ENCODE measurements at places on chromosomes 12 and 14.

- DNase-seq: no peak
These were observed 7.1 kb downstream of the NT5DC3 start for GRCh38 chr12:103833891-103834290.

GRCh38 chr14:92633724-92634123, 114.7 kb downstream of the LGMN start:
- no peak for DNase-seq

GRCh38 chr12:1791104-1791841, 29.1 kb upstream of the LRTM2 start:
- peak; percentile 91 for DNase-seq

- DNase-seq: no peak
These were observed 1.0 kb downstream of the TMEM253 start for GRCh38 chr14:21101802-21102413.

DNA sequence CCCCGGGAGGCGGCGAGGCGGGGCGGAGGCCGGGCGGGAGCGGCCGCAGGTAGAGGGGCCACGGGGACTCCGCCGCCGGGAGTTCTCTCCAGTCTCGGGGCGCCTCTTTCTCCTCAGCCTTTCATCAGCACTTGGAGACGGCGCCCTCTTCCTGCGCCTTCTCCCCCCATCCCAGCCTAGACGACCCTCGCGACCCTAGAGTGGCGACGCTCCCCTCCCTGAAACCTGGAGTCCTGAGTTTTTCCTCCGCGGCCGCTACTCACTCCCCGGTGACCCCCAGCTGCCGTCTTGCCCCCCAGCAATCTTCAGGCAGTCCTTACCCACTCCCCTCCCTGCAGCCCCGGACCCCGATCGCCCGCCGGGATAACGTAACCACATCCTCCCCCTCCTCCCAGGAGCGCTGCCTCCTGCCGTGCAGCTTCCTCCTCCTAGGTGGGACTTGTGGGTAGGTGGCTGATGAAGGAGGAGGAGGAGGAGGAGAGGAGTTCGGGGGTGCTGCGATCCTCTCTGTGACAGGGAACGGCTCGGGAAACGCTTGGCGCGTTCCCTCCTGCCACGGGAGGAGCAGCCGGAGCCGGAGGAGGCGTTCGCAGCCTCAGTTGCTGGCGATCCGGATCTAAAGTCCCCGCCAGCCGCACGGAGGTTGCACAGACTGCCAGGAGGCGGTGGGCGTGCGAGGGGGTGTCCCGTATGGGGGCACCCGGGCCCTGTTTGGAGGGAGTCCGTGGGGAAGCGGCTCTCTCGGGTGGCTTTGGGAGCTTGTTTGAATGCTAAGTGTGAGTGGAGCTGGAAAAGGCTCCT, 891 bp downstream of the PLEKHA5 start:
- peak; percentile 54 for DNase-seq

- no peak for DNase-seq
These were observed 399.9 kb downstream of the FOXG1 start for GRCh38 chr14:29166507-29166906.

DNA sequence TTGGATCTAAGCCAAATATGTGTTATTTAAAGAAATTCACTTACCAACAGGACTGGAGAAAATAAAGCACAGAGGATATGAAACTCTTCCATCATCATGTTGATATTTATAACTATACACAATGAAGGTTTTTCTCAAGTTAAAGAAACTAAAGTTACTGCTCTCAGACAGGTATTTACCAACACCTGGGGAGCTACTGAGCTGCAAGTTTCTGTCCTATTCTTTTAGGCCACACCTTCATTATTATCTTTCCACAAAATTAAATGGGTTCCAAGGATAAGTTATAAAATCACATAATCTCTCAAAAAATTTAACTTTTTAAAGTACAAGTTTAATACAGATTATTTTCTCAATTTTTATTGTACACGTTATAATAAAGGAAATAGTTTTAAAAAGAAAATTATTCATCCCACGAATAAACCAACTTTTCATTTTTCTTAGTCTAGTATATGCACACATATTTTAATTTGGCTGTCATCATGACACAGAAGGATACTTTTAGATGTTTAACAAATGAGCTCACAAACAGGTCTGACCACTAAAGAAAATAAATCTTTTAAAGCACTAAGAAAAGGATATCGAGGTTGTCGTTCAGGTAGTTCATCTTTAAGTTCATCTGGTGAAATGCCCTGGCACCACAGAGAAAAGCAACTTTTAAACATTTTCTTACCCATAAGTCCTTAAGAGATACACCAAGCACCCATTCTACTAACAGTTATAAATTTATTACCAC, 7.8 kb downstream of the GMFB start:
- no peak for DNase-seq

- no peak for DNase-seq
These were observed 99.5 kb upstream of the TMCC3 start for GRCh38 chr12:94749890-94750289.

GRCh38 chr14:74257078-74257940, 18.1 kb downstream of the VSX2 start:
- peak; percentile 67 for DNase-seq

DNA sequence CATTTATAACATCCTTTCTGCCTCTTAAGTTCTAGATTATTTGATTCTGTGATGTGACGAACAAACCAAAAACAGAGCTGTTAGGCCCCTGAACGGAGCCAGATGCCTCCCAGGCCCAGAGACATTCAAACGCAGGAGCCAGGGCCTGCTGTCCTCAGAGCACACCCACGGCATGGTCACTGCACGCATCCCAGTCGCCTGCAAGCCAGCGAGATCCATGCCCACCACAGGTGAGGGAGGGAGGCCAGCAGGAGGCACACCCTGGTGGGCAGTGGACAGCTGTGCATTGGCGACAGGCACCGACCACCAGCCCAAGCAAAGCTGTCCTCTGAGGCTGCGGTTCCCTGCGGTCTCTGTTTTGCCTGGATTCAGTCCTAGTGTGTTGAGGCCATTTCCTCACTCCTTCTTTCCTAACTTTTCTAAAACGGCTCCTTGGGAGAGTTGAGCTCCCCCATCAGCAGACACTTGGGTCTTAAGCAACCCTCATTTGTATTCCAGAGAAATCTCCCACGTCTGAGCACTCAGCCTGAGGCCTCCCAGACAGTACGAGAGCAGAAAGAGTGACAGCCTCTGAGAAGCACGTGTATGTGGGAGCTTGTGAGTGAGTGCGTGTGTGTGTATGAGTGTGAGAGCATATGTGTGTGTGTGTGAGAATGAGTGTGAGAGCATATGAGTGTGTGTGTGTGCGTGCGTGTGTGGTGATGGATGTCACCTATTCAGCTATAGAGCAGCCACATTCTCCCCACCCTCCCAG, 81.2 kb downstream of the CHGA start:
- DNase-seq: no peak

GRCh38 chr12:20410734-20411133, 42.4 kb downstream of the PDE3A start:
- peak; percentile 93 for DNase-seq

GRCh38 chr14:80956922-80957321, 1.5 kb downstream of the TSHR start:
- no peak for DNase-seq

GRCh38 chr12:57237932-57238853, 8.7 kb downstream of the SHMT2 start:
- no peak for DNase-seq

GRCh38 chr12:126569706-126570105, 1504.5 kb downstream of the AACS start:
- DNase-seq: no peak

DNA sequence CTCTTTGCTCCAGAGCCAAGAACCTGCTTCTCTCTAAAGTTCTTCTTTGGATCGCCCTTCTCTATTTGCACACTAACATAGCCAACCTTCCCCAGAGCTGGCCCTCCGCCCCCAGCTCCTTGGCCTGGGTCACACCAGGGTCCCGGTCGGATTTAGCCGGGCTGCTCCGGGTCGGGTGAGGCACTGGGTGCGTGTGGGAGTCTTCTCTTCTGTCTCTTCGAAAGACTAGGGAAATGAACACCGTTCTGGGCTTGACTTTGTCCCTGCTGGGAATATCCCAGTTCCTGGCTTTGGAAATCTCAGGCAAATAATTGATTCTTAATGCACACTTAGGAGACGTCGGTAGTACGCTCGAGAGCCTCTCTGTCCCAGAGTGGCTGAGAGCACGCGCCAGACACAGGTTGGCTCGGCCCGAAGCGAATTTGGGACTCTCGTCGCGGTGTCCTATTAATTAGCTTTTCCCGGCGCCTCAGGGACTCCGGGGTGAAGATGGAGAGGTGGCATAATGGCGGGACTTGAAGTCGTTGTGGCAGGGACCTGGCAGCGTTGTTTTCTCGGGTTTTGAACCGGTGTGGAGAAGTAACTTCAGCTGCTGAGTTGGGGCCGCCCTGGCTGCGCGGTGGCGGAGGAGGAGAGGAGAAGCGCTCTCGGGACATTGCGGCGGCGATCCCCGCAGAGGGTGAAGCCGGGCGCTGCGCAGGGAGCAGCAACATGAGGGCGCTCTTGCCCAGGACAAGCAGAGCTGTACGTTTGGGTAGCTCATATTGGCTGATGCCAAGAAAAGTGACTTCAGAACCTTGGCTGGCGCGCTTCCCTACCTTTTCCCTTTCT, 7.5 kb downstream of the FOXG1 start:
- DNase-seq: no peak

DNA sequence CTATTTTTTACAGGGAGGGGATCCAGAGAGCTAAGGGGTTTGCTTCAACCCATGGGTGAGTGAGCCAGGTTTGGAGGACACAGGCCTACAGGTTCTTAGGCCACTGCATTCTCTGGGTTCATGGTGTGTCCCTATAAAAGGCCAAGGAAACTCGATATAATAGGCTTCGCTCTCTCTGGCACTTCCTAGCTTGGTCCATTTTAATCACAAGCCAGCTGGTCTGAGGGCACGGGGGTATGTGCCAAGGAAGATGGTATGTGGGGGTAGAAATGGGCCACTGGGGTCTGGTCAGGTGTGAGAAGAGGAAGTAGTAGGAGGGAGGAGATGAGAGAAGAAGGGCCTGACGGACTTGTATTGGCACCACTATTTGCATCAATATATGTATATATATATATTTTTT, 4.9 kb downstream of the ETV6 start:
- peak; percentile 47 for DNase-seq

- DNase-seq: peak; percentile 62
These were observed 8.7 kb downstream of the OR11H4 start for GRCh38 chr14:20247646-20248246.

DNA sequence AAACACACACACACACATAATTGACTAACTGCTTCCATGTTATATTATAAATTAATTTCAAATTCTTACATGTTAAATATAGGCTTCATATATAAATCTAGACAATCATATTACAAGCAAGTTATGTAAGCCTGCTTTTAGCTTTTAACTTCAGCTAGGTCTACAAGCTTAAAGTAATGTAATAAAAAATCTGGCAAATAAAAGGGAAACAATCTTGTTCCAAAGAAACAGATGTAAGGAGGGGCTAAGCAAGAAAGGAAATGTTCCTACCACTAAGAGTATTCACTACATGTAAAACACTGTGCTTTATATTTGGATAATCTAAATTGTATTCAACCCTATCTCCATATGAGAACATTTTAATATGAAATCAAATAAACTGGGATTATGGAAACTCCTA, 110.4 kb downstream of the SLC6A15 start:
- DNase-seq: no peak

- no peak for DNase-seq
These were observed 89.1 kb downstream of the MIA2 start for GRCh38 chr14:39322807-39323206.

DNA sequence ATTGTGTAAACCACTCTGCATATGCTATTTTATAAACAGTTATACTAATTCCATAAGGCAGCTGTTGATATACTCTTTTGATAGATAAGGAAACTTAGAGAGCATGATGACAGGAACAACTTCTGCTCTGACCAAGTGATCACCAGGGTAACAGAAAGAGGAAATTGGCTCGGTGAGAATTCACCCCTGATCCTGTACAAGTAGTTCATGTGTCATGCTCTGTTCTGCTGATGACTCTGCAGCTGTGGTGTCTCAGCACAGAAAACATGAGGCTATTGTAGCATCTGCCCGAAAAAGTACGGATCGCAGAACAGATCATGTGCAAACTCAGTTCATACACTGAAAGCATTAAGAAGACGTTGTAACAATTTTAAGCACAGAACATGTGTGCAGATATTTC, 345.0 kb downstream of the LRIG3 start:
- DNase-seq: peak; percentile 41

- no peak for DNase-seq
These were observed 2.0 kb upstream of the SIX1 start for GRCh38 chr14:60651086-60651795.

GRCh38 chr14:20811986-20812975, 9.6 kb upstream of the RNASE1 start:
- peak; percentile 73 for DNase-seq

DNA sequence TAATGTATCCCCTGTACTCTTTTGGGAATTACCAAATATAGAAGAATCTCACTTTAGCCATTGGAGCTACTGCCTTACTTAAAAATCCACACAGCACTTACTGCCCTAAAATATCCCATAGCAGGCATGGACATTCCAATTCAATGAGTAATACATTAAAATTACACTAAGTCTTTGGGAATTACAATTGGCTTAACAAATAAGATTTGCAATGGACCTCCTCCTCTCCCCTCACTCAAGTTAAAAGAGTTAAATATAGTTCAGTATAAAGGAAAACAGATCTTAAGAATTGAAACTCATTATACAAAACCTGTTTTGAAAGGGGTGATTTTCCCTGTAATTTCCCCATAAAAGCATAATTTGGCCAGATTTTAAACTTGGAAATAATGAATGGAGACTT, 477.1 kb downstream of the SLC16A7 start:
- DNase-seq: no peak

DNA sequence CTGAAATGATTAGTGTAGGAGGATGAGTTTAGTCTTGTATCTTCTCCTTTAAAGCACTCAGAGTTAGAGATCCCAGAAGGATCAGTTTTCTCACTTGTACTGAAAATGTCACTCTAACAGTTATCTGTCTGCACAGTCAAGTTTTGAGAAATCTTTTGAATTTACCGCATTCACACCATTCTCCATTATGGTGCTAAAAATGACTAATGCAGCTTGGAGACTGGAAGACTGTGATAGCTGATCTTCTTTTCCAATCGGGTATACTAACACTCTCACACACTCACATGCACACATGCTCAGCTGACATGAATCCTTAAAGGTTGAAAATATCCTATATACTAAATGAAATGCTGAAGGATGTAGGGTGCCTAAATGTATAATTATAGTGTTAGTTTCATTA, 65.8 kb downstream of the SLC15A5 start:
- no peak for DNase-seq

DNA sequence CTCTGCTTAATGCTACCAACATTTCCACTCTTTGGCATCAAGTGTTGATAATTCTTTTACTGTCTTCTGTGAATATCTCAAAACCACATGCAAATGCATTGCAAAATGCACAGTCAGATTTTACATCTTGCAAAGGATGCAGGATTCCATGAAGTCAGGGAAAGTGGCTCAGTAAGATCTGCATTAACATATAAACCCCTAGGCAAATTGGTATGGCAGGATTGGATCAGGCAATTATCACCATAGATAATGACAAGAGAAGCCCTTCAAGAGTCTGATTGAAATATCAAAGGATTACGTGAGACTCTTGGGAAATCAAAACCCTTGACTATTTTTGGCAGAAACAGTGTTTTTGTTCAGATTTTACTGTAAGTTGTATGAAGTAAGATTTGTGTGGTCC, 71.0 kb downstream of the TMTC2 start:
- DNase-seq: no peak

Data from hematopoietic multipotent progenitor cell treated with erythropoietin and hydrocortisone succinate and interleukin-3 and kit ligand, for 4 days (in vitro differentiated cells).